ENCODE measurements at places on chromosomes 5 and 9.

DNA sequence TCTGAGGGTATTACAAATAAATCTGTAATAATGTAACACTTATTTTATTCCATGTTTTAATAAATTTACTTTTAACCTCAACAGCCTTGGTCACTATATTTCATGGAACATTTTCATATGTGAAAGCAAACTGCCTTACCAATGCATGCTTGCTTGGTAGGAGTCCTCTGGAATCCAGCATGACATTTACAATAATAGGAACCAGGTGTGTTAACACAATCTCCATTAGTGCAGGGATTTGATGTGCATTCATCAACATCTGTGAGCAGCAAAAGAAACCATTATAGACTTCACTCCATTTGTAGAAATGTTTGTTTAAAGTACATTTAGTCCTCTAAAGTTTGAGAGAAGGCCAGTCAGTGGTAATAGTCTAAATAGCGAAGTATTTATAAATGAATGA lies 159.4 kb downstream of the FBN2 start:
- no peak for ATAC-seq

DNA sequence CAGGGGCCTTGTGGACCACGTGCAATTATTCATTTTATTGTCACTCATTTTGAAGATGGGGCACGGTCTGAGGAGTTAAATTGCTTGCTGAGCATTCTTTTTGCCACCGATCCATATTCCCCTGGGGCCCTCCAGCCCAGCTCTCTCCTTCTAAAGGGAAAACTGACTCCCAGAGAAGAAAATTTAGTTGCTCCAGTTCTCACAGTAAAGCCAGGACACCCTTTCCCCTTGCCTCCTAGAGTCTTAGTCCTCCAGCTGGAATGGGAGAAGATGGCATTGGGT lies 1.0 kb upstream of the PANK3 start:
- ATAC-seq, result no peak

GRCh38 chr5:44565902-44566301 lies 176.7 kb upstream of the FGF10 start:
- no peak for ATAC-seq

- ATAC-seq, result no peak
These were observed 143.5 kb downstream of the MLLT3 start for GRCh38 chr9:20478786-20479185.

GRCh38 chr5:585556-585955 lies 26.6 kb upstream of the CEP72 start:
- ATAC-seq, result no peak

DNA sequence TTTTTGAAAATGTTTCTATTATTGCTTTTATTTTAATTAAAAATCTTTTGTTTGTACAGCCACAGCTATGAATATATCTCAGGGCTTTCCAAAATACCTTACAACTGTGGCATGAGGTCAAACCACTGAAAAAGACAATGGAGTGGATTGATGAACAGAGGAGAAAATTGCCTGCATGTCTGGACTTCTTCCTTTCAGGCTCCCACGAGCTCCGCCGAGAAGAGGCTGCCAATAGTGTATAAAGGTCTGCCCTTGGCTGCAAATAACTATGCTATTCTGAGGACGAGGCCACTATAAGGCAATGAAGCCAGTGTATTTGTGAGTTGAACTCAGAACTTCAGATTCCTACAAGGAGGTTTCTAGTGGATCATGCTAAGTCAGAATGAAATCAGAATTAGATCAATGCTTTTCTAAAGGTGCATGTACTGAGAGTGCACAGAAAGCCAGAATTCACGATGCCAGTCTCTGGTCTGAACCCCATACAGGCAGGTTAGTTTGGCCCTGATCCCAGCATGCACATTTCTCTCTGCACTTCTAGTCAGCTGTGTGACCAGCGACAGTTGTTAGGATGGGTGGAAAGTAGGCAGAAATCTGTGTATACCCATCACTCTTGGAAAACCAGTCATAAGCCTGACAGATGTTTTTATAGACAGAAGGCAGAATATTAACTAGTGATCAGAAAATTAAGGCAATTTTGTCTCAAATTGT lies 42.7 kb upstream of the PLPP1 start:
- ATAC-seq, result peak; percentile 68

GRCh38 chr5:170552621-170553115 lies 48.8 kb downstream of the KCNIP1 start:
- peak; percentile 84 for ATAC-seq

DNA sequence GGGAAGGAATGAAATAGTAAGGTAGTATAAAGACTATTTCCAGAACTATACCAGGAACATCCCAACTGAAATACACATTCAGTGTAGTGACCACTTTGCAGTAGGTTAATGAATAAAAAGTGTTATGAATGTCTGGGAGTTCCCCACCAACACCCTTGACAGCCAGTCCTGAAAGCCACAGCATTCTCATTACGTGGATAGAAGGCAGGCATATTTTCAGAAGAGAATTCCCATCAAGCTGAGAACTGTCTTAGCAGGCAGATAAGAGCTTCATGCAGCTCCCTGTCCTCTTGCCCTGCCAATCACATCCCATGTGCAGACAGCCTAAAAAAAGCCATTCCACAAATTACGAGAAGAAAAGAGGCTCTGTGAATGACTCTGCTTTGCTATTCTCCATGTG lies 695.0 kb downstream of the DTWD2 start:
- no peak for ATAC-seq

GRCh38 chr5:2669913-2670312 lies 81.6 kb downstream of the IRX2 start:
- no peak for ATAC-seq

GRCh38 chr9:116549061-116549664 lies 137.9 kb upstream of the TRIM32 start:
- ATAC-seq, result peak; percentile 96

GRCh38 chr9:114450181-114450580 lies 55.1 kb downstream of the WHRN start:
- ATAC-seq, result no peak

- peak; percentile 44 for ATAC-seq
These were observed 79.6 kb downstream of the RAI14 start for GRCh38 chr5:34735491-34736426.

GRCh38 chr9:15509931-15510788 lies 610 bp downstream of the PSIP1 start:
- peak; percentile 86 for ATAC-seq

DNA sequence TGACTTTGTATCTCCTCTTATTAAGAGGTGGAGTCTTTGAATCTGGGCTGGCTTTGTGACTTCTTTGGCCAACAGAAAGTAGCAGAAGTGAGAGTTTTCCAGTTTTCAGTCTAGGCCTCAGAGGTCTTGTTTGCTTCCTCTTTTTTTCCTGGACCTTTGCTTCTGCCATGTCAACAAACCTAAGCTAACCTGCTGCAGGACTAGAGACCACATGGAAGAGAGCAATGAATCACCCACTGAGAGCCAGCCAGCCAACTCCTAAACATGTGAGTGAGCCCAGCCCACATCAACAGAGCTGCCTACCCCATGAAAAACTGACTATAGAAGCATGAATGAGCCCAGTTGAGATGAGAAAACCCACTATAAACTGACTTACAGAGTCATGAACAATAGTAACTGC lies 29.9 kb downstream of the MRPL22 start:
- ATAC-seq, result no peak

GRCh38 chr9:97572892-97573365 lies 60.2 kb downstream of the TSTD2 start:
- ATAC-seq, result no peak

GRCh38 chr9:113528088-113528487 lies 64.6 kb downstream of the RGS3 start:
- ATAC-seq, result no peak

DNA sequence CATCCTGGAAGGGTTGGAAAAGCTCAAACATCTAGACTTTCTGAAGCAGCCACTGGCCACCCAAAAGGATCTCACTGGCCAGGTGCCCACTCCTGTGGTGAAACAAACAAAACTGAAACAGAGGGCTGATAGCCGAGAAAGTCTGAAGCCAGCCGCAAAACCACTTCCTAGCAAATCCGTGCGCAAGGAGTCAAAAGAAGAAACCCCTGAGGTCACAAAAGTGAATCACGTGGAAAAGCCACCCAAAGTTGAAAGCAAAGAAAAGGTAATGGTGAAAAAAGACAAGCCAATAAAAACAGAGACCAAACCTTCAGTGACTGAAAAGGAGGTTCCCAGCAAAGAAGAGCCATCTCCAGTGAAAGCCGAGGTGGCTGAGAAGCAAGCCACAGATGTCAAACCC lies 87.6 kb downstream of the MAP1B start:
- ATAC-seq, result no peak

DNA sequence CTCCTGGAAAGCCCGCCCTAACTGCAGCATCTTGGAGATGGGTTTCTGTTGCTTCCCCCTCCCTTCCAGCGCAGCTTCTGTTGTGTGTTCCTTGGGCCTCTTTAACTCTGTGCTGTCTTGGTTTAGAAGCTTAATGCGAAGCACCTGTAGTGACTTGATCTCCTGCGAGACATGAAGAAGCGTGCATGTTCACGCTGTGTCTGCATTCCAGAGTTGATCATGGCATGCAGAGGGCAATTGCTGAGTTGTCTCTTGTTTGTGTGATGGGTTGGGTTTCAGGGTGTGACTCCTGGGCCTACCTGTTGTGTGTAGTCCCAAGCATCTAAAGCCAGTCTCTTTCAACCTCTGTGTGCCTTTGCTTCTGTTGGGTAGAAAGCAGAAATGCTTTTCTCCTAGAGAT lies 155.6 kb downstream of the SMARCA2 start:
- ATAC-seq, result no peak

GRCh38 chr5:74507370-74508005 lies 133.0 kb downstream of the ENC1 start:
- no peak for ATAC-seq

DNA sequence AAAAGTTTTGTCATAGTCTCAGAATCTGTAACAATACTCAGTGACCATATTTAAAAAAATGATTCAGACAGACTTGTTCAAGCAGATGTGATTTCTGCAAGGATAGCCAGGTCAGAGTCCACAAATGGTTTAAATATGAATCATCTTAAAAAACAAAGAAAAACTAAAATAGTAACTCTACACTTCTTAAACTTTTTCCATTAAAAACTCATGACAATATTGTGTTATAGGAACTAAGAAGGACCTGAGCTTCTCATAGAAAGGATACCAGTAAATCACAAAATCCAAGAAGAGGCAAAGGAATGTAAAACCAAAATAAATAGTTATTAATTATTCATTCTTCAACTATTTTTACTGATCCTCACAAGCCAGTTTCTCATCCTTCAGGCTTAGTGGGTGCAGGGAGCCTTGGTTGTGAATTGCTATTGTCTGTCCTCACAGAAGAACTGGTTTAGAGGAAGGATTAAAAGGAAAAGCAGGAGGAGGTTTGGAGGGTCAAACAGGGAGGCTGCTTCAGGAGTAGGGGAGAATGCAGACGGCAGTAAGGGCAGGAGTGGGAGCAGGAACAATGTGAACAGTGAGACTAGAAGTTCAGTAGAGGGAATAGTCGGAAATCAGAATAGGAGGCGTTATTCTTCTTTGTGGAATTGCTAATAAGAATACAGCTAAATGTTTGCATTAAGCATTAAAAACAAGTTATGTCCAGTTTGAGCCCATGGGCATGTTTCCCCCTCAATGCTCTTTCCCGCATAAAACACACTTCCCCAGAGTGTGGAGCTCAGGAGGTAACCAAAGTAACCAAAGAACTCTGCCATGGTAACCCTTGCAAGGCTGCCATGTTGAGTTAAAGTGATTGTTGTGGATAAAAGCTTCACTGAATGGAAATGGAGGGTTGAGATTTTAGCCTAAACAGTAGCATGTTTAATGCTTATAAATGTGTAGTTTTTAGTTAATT lies 110.7 kb downstream of the CCDC192 start:
- peak; percentile 10 for ATAC-seq

GRCh38 chr9:101443364-101443771 lies 7.8 kb upstream of the ALDOB start:
- no peak for ATAC-seq

Measured in gastroesophageal sphincter (tissue), 4 donors.